ENCODE measurements at places on chromosomes 12 and 14.

- DNase-seq: no peak
These were observed 696.1 kb upstream of the TMEM132C start for GRCh38 chr12:127570793-127571360.

GRCh38 chr14:92902726-92903125, 20.2 kb upstream of the CHGA start:
- no peak for DNase-seq

DNA sequence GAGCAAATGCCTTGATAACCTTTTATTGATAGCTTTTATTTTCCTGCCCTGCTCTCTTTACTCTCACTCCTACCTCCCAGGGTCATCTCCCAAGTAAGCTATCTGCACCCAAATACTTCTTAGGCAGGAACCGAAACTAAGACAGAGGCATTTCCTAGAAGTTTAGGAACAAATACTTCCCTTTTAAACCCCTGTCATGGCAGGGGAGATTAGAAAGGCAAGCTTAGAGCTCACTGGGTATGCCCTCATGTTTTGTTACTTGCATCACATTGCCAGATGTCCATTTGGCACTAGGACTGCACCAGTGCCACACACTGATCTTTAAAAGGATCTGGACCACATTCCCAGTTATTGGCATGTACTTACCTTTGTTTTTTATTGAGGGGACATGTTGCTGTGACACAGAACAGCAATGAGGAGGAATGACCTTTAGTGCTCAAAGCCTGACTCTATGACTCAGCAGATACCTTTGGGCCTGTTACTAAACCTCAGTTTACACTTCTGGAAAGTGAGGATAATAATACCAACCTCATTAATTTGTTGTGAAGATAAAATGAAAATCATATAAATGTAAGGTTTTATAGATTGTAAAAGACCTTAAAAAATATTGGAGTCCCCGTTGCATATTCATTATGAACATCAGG, 40.9 kb upstream of the MBIP start:
- DNase-seq: no peak

GRCh38 chr12:107318806-107319532, 225.6 kb upstream of the CRY1 start:
- DNase-seq: no peak

- DNase-seq: no peak
These were observed 574 bp downstream of the GLRX5 start for GRCh38 chr14:95535226-95536021.

DNA sequence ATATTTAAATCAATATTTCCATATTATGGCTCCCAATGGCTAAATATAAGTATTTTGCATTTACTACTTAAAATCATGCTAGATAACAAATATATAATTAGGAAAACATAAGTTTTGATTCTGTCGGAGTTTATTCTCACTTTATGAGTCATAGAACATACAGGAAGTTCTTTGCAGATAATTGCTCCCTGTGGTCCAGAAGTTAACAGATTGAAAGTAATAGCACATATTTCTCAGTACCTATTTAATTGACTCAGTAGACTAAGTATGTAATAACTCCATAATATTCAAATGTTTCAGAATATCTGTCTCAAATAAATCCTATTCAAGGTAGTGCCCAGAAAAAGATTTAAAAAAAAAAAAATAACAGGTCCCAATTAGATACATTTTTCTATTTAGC, 806.0 kb upstream of the ATXN7L3B start:
- DNase-seq: no peak

DNA sequence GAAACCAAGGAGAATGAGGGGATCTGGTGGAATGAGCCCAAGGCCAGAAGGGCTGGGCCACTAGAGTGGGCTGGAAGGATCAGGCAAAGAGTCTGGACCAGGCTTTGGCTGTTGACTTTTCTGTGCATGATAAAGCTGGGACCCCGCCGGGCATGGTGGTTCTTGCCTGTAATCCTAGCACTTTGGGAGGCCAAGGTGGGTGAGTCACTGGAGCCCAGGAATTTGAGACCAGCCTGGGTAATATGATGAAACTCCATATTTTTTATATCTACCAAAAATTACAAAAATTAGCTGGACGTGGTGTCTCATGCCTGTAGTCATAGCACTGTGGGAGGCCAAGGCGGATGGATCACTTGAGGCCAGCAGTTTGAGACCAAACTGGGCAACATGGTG, 393 bp upstream of the KLHL33 start:
- DNase-seq: no peak

- no peak for DNase-seq
These were observed 40.5 kb downstream of the DUSP6 start for GRCh38 chr12:89311703-89312293.

- DNase-seq: no peak
These were observed 80.5 kb upstream of the CAPRIN2 start for GRCh38 chr12:30835216-30835615.

DNA sequence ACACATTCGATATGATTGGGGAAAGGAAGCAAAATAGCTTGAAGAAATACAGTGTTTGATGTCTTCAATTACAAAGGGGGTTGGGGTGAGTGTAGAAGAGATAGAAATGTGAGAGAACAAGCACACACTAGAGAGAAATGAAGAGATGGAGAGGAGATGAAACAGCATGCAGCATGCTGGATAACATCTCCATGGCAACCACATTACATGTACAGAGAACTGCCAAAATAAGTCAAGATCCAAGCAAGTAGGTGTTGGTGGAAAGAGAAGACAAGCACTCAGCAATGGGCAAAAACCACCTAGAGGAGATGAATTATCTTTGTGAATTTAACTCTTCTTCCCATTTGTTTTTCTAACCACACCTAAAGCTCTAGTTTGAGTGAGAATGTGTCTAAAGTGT, 289.8 kb downstream of the GRIN2B start:
- DNase-seq: no peak

DNA sequence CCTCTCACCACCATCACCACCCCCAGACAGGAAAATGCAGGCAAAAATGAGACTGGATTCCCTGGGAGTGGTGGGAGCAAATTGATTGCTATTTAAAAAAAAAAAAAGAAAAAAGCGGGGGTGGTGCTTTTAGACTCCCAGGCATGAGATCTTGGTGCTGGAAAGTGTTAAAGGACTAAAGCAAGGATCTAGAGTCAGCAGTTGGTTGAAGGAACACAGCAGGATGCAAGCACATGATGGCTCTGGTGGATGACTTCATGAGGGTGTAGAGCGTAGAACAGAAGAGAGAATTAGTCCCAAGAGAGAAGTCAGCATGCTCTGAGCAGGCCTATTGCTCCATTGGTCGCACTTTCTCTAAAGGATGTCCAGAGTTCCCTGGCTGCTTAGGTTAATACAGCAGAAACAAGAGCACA, 183.8 kb upstream of the HMGA2 start:
- DNase-seq: no peak

DNA sequence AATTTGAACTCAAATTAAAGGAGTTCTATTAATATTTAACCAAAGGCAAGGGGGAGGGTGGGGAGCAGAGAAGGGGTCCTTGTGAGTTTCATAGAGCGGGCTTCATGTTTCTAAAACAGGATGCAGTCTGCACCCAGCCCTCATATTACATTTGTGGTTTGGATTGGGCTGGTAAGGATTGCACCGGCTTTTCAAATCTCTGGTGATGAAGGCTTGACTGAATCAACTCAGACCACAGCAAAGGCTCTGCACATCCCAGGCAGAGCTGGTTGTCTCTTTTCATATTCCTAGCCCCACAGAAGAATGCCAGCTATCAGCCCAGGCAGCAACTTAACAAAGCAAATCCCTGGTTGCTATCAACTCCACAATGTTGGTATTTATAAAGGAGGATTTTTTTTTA, 1221.4 kb downstream of the VRK1 start:
- DNase-seq: no peak

DNA sequence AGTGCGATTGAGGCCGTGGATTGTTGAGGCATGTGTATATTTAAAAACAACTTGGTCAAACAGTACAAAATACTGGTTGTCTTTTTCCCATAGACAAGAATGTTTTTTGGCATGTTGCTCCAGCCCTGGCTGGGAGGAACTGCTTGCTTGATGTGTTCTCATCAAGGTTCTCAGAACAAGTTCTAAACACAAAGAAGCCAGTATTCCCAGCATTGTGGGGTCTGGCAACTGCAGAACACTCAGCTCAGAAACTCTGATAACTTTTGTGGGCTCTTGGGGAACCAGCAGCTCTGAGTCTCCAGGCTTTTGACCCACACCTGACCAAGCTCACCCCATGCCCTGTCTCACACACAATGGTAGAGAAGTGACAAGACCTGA, 27.1 kb upstream of the DICER1 start:
- no peak for DNase-seq
